ENCODE measurements at places on chromosomes 6 and 20.

DNA sequence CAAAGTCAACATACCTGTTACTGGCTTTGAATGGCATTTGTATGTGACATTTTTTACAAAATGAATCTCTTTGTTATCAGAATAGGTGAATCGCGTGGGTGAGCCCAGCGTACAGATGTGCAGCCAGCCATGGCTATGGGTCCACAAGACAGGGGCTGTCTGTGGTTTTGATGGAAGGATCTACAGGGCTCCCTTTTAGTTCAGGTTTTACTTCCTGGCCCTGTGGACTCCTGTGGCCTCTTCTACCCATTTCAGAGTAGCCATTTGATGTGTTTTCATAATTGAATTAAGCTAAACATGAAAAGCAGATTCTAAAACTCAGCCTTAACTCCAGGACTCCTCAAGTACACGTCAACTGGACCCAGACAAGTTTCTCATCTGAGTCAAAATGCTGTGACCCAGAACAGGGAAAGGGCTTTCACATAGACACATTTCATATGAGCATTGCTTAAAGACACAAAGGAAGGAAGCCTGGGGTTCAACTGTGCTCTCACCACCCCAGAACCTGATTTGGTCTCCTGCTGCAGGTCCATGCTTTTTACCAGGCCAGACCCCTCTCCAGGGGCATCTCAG is 105.3 kb upstream of the NAA20 start:
- no peak for DNase-seq
- no peak overlapping the region for H3K4me3 ChIP-seq
- H3K27ac ChIP-seq = no peak overlapping the region
- H3K4me1 ChIP-seq = peaks cover 20% of the 10 kb centered on the region

GRCh38 chr20:32855387-32855786 is 3.3 kb upstream of the EFCAB8 start:
- no peaks in the 10 kb centered on the region for H3K27me3 ChIP-seq
- no peak overlapping the region for H3K4me3 ChIP-seq
- peak overlapping the region; percentile 64 for H3K27ac ChIP-seq

- no peak overlapping the region for H3K4me3 ChIP-seq
- H3K36me3 ChIP-seq = no peaks in the 10 kb centered on the region
- peaks cover 4% of the 10 kb centered on the region for H3K4me1 ChIP-seq
- no peak overlapping the region for H3K27ac ChIP-seq
- peaks cover 2% of the 10 kb centered on the region for H3K27me3 ChIP-seq
Observed at GRCh38 chr20:25490656-25491445, 83.4 kb downstream of the GINS1 start.

DNA sequence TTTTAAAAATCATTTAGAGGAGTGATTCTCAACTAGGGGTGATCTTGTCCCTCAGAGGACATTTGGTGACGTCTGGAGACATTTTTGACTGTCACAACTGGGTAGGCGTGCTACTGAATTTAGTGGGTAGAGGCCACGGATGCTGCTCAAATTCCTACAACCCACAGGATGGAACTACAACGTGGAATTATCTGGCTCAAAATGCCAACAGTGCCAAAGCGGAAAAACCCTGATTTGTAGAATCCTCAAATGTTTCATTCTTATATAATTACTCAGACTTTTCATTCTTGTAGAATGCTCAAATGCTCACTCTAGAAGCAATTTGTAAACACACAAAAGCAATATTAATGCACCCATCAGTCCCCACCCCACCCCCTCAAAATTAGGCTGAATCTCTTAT is 229.8 kb downstream of the ZMYND8 start:
- H3K36me3 ChIP-seq = no peaks in the 10 kb centered on the region
- no peak overlapping the region for H3K4me3 ChIP-seq
- H3K27me3 ChIP-seq = peaks cover 11% of the 10 kb centered on the region
- peaks cover 5% of the 10 kb centered on the region for H3K4me1 ChIP-seq
- no peak for DNase-seq
- H3K27ac ChIP-seq = no peak overlapping the region

DNA sequence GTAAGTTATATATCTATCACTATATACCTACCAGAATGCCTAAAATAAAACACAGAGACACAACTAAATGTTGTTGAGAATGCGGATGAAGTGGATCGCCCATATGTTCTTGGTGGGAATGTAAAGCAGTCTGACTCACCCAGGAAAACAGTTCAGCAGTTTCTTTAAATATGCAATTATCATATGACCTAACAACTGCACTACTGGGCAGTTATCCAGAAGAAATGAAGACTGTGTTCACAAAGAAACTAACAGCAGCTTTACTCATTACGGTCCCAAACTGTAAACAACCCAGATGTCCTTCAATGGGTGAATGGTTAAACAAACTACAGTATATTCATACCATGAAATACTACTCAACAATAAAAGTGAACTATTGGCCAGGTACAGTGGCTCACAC is 14.3 kb upstream of the ZC3H12D start:
- H3K27ac ChIP-seq = no peak overlapping the region
- no peak overlapping the region for H3K4me3 ChIP-seq
- no peaks in the 10 kb centered on the region for H3K27me3 ChIP-seq
- peaks cover 3% of the 10 kb centered on the region for H3K36me3 ChIP-seq

GRCh38 chr20:43408848-43409576 is 48.7 kb upstream of the SRSF6 start:
- H3K4me3 ChIP-seq = no peak overlapping the region
- H3K36me3 ChIP-seq = peaks cover 3% of the 10 kb centered on the region
- no peak for DNase-seq

DNA sequence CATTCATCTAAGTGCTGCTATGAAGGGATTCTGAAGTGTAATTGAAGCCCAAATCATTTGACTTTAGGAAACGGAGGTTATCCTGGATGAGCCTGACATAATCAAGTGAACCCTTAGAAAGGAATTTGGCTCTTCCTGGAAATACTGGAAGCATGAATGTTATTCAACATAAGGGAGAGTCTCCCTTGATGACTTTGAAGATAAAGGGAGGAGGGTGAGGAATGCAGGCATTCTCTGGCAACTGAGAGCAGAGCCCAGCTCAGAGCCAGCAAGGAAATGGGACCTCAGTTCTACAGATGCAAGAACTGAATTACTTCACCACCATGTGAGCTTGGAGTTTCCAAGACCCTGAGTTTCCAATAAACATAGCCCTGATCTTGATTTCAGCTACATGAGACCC is 168.2 kb downstream of the DLL1 start:
- DNase-seq = no peak
- H3K27me3 ChIP-seq = peaks cover 3% of the 10 kb centered on the region
- H3K4me1 ChIP-seq = peaks cover 4% of the 10 kb centered on the region
- no peak overlapping the region for H3K27ac ChIP-seq
- no peak overlapping the region for H3K4me3 ChIP-seq

- H3K27ac ChIP-seq = no peak overlapping the region
- H3K36me3 ChIP-seq = no peaks in the 10 kb centered on the region
- DNase-seq = no peak
- H3K4me3 ChIP-seq = no peak overlapping the region
- no peaks in the 10 kb centered on the region for H3K4me1 ChIP-seq
Observed at GRCh38 chr20:10788055-10788454, 114.3 kb upstream of the JAG1 start.

GRCh38 chr20:47049771-47050170 is 155.1 kb downstream of the EYA2 start:
- no peak overlapping the region for H3K27ac ChIP-seq
- peaks cover 9% of the 10 kb centered on the region for H3K27me3 ChIP-seq
- DNase-seq = no peak

GRCh38 chr20:21157006-21157405 is 31.1 kb downstream of the KIZ start:
- H3K27me3 ChIP-seq = no peaks in the 10 kb centered on the region
- peaks cover 33% of the 10 kb centered on the region for H3K36me3 ChIP-seq
- H3K4me1 ChIP-seq = peaks cover 3% of the 10 kb centered on the region
- DNase-seq = no peak
- no peak overlapping the region for H3K4me3 ChIP-seq

DNA sequence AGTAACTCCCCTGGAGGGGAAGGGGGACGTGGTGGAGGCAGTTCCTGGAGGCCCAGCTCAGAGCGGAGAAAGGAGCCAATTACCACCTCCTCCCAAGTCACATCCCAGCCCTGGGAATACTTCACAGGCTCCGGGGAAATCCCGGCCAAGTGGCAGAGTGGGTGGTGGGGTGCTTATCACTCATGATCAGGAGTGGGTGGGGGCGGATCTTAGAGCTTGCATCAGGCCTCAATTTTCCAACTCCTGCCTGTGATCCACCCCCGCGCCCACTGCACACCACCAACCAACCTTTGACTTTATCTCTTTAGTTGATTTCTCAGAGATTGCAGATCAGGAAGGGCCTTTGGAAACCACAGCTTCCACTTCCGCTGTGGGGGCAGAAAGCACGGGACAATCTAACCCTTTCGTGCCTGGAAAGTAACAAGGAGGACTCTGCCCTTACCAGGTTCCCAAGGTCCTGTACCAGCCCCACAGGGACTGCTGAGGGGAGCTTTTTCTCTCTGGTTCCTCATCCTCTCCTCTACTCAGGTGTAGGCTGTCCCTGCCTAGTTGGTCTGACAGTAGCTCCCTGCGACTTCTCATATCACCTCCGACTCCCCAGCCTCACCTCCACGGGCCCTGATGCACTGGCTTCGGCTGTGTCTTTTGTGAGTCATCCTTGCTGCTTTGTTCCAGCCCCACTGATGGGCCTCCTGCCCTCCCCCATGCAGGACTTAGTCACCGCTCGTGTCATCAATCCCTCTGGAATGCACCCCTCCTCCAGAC is 24.9 kb upstream of the IER3 start:
- peaks cover 4% of the 10 kb centered on the region for H3K4me1 ChIP-seq
- DNase-seq = no peak
- no peak overlapping the region for H3K27ac ChIP-seq

GRCh38 chr6:16982807-16983206 is 119.0 kb upstream of the STMND1 start:
- H3K27ac ChIP-seq = no peak overlapping the region
- H3K4me1 ChIP-seq = no peaks in the 10 kb centered on the region
- H3K4me3 ChIP-seq = no peak overlapping the region
- no peak for DNase-seq
- no peaks in the 10 kb centered on the region for H3K36me3 ChIP-seq
- H3K27me3 ChIP-seq = peaks cover 28% of the 10 kb centered on the region

GRCh38 chr20:25360631-25361286 is 29.9 kb downstream of the ABHD12 start:
- H3K27ac ChIP-seq = no peak overlapping the region
- H3K4me1 ChIP-seq = peaks cover 14% of the 10 kb centered on the region
- H3K36me3 ChIP-seq = no peaks in the 10 kb centered on the region
- H3K27me3 ChIP-seq = no peaks in the 10 kb centered on the region
- peak overlapping the region; percentile 24 for H3K4me3 ChIP-seq
- no peak for DNase-seq

- H3K4me3 ChIP-seq = peak within 1 kb of the TSS; percentile 85
- no peaks in the 10 kb centered on the region for H3K27me3 ChIP-seq
- DNase-seq = peak; percentile 100
- no peaks in the 10 kb centered on the region for H3K36me3 ChIP-seq
- H3K27ac ChIP-seq = no peak within 1 kb of the TSS
- H3K4me1 ChIP-seq = peaks cover 76% of the 10 kb centered on the region
Observed at GRCh38 chr20:47356526-47357295, at the start of gene ZMYND8. ZMYND8 (minus strand) TSS chr20:47356699; CDS start chr20:47356670, 29 bp downstream.

- no peak for DNase-seq
- H3K27me3 ChIP-seq = no peaks in the 10 kb centered on the region
- H3K36me3 ChIP-seq = no peaks in the 10 kb centered on the region
- H3K27ac ChIP-seq = no peak overlapping the region
- no peaks in the 10 kb centered on the region for H3K4me1 ChIP-seq
Observed at GRCh38 chr6:119830494-119831295, 481.1 kb upstream of the MAN1A1 start.

DNA sequence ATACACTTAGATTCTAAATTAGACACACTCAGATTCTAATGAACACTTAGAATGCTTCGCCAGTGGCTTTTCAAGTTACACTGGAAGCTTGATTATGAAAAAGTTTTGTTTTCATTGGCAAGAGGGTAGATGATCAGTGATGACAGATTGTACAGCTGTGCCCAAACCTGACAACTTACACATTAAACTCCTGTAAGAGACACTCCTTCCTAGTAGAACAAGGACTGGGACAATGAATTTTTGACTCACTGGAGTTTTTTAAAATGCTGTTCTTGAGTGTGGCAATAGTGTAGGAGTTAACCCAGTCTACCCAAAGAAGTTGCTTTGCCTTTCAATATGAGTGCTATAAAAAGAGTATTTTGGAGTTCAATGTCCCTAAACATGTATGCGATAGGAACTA is 140.8 kb downstream of the SLC16A10 start:
- no peak overlapping the region for H3K4me3 ChIP-seq
- no peak overlapping the region for H3K27ac ChIP-seq
- no peaks in the 10 kb centered on the region for H3K4me1 ChIP-seq
- DNase-seq = no peak

GRCh38 chr20:32336918-32337347 is 21.2 kb upstream of the ASXL1 start:
- no peaks in the 10 kb centered on the region for H3K27me3 ChIP-seq
- H3K4me3 ChIP-seq = no peak overlapping the region
- peak overlapping the region; percentile 24 for H3K27ac ChIP-seq
- H3K36me3 ChIP-seq = peaks cover 7% of the 10 kb centered on the region
- DNase-seq = no peak
- peaks cover 31% of the 10 kb centered on the region for H3K4me1 ChIP-seq

DNA sequence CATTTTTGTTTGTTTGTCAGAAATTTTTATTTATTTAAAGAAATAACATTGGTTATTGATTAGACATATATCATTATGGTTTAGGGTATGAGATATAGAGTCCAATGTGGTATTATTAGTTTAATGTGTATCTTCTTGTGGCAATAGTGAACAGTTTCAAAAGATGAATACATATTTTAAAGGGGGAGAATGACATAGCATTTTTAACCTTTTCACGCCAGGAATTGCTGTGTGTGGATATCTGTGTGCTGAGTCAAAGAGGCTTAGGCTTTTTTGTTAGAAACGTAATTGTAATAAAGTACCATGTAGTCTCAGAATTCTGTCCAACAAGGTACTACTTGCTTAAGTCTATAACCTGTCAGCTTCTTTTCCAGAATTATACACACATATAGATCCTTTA is 451.6 kb downstream of the ADGRB3 start:
- no peak overlapping the region for H3K27ac ChIP-seq
- no peaks in the 10 kb centered on the region for H3K4me1 ChIP-seq
- no peak overlapping the region for H3K4me3 ChIP-seq
- no peaks in the 10 kb centered on the region for H3K36me3 ChIP-seq
- no peaks in the 10 kb centered on the region for H3K27me3 ChIP-seq

DNA sequence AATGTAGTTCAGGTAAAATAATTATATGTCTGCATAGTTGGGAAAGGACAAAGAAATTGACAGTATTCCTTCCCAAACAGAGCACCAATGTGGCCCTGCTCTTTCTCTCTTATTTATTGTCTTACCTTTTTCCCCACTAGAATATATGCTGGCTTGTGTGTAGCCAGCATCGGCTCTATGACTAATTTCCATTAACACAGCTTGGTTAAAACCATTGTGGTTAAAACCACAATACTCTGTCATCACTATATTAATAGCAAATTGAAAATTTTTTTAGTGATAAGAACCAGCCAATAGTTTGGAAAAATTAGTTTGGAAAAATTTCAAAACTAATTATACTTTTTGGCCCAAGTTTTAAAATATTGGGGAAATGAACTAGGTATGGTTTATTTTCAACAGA is 535.1 kb downstream of the UTRN start:
- H3K4me3 ChIP-seq = no peak overlapping the region
- no peaks in the 10 kb centered on the region for H3K4me1 ChIP-seq
- no peak for DNase-seq
- H3K27ac ChIP-seq = no peak overlapping the region

GRCh38 chr6:14058735-14059134 is 58.8 kb upstream of the CD83 start:
- peaks cover 11% of the 10 kb centered on the region for H3K27me3 ChIP-seq
- no peak for DNase-seq
- H3K4me1 ChIP-seq = no peaks in the 10 kb centered on the region
- H3K27ac ChIP-seq = no peak overlapping the region

- no peak for DNase-seq
- peaks cover 50% of the 10 kb centered on the region for H3K4me1 ChIP-seq
Observed at GRCh38 chr6:69868961-69869360, 2.6 kb downstream of the COL19A1 start.
